ENCODE measurements at places on chromosomes 3 and 15.
A peak's percentile ranks its signal among the peaks of the same experiment; 100 is the strongest.

GRCh38 chr3:151630938-151631441, 102.7 kb upstream of the AADACL2 start:
- ATAC-seq, result no peak

DNA sequence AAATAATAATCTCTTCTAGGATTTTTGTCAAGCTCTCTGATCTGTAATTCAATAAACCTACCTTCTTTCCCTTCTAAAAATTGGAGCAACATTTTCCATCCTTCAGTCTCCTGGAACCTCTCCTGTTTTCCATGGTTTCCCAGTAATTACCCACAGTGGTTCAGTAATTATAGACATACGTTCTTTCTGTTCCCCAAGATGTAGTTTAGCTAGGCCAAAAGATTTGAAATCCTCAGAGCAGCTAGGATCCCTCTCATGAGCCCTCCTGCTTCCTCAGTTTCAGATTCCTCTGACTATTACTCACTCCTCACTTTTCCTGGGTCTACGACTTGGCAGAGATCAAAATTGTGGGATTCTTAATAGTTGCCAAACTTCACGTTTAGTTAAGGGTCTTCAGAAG, 76.9 kb upstream of the IGSF10 start:
- peak; percentile 61 for ATAC-seq

DNA sequence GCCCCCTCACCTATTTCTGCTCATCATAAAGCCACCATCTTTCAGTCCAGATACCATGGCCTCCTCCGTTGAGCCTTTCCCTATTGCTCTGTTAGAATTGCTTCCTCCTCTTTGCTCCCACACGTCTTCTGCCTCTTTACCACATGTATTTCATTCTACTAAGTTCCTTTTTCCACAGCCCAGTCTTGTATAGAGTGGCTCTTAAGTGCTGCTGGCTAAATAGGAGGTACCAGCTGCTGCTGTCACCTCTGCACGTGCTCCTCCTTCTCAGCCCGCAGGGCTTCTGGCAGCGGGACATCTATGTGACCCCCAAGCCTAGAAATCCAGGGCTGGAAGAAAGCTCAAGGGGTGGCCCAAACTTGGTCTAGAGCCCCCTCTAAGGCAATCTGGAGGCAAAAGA, 38.8 kb upstream of the PLXND1 start:
- no peak for ATAC-seq

GRCh38 chr3:179158336-179159039, 10.3 kb downstream of the PIK3CA start:
- no peak for ATAC-seq

GRCh38 chr3:155231792-155232191, 61.7 kb downstream of the STRIT1 start:
- ATAC-seq, result no peak

DNA sequence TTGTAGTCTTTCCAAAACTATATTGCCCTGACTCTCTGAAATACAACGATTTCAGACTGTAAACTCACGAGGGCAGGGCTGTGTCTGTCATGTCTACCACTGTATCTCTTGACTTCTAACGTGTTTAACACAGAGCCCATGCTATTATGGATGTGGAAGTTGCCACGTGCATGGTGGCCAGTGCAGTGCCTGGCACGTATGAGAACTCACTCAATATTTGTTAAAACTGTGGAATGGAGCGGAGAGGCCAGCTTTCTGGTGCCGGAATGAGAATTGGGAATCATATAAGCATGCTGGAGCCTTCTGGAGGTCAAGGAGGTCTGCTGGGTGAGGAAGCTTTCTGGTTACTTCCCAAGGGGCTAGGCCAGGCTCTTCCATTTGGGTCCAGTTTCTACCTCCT, 220.6 kb upstream of the LYSMD4 start:
- no peak for ATAC-seq

DNA sequence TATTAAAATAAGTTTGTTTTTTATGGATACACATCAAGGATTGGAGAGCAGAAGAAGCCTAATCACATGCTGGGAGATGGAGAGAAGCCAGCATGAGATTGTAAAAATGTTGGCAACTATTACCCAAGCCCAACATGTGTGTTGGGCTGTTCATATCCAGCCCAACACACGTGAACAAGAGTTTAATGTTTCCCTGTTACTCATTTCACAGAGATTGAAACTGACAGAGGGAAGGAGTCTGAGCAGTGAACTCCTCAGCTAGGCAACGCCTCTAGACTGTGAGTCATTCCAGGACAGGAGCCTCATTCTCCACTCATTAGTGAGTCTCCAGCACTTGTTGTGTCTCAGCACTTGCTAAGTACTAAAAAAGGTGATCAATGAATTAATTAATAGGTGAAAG, 43.2 kb upstream of the CMSS1 start:
- peak; percentile 89 for ATAC-seq

DNA sequence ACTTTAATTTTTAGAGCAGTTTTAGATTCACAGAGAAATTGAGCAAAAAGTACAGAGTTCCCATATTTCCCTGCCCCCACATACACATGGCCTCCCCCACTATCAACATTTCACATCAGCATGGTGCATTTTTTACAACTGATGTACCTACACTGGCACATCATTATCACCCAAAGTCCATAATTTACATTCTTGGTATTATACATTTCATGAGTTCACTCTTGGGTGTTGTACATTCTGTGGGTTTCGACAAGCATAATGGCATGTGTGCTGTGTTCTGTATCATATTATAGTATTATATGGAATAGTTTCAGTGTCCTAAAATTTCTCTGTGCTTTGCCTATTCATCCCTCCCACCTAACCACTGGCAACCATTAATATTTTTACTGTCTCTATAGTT, 419.8 kb upstream of the THBS1 start:
- ATAC-seq, result no peak

Data from SK-N-SH treated with all-trans-retinoic acid at 6 μM for 48 hours (cell line).